ENCODE measurements at places on chromosomes 16 and 17.

GRCh38 chr16:314795-315299 is 31.9 kb downstream of the PDIA2 start:
- no peak for DNase-seq

GRCh38 chr17:13827118-13827517 is 225.4 kb upstream of the HS3ST3A1 start:
- DNase-seq = no peak

DNA sequence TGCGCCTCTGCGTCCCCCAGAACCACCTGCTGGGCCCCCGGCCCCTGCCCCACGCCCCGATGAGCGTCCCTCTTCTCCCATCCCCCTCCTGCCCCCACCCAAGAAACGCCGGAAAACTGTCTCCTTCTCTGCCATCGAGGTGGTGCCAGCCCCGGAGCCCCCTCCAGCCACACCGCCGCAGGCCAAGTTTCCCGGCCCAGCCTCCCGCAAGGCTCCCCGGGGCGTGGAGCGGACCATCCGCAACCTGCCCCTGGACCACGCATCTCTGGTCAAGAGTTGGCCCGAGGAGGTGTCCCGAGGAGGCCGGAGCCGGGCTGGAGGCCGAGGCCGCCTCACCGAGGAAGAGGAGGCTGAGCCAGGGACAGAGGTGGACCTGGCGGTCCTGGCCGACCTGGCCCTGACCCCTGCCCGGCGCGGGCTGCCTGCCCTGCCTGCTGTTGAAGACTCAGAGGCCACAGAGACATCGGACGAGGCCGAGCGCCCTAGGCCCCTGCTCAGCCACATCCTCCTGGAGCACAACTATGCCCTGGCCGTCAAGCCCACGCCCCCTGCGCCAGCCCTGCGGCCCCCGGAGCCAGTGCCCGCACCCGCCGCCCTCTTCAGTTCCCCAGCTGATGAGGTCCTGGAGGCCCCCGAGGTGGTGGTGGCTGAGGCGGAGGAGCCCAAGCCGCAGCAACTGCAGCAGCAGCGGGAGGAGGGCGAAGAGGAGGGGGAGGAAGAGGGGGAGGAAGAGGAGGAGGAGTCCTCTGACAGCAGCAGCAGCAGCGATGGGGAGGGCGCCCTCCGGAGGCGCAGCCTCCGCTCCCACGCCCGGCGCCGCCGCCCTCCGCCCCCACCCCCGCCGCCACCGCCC is 5.6 kb upstream of the HSD3B7 start:
- DNase-seq = no peak

- DNase-seq = peak; percentile 96
Observed at GRCh38 chr17:2786176-2786881, 9.9 kb upstream of the RAP1GAP2 start.

GRCh38 chr16:58422809-58423208 is 30.5 kb downstream of the GINS3 start:
- DNase-seq = no peak

GRCh38 chr16:2152695-2153506 is 2.7 kb upstream of the TRAF7 start:
- no peak for DNase-seq
